ENCODE measurements at places on chromosomes 11 and 22. TPM values are rescaled to one million over a fixed set of nuclear protein-coding genes. Genes with fewer than 3 reads are reported as not detected.

The LRRC56 gene
- 3.4 TPM for polyA plus RNA-seq

The OMP gene
- polyA plus RNA-seq: not detected

The PTPRCAP gene
- polyA plus RNA-seq: 2.5 TPM

The GLYATL2 gene
- polyA plus RNA-seq: not detected

The TEX54 gene
- polyA plus RNA-seq: 3.0 TPM

The RIMBP3B gene
- polyA plus RNA-seq: 0.34 TPM

The POU2AF3 gene
- polyA plus RNA-seq: 0.83 TPM

The TEX12 gene
- not detected for polyA plus RNA-seq

The RIBC2 gene
- 0.35 TPM for polyA plus RNA-seq

The POU2AF2 gene
- polyA plus RNA-seq: not detected

The CYB5R2 gene
- 4.5 TPM for polyA plus RNA-seq

The RAG1 gene
- 1.3 TPM for polyA plus RNA-seq

The SAA4 gene
- polyA plus RNA-seq: 0.20 TPM

The APOC3 gene
- 2.6 TPM for polyA plus RNA-seq

The SAA1 gene
- polyA plus RNA-seq: 0.31 TPM

The KDM4E gene
- not detected for polyA plus RNA-seq

The ART1 gene
- not detected for polyA plus RNA-seq

The GNB1L gene
- polyA plus RNA-seq: 3.5 TPM

The OR51E2 gene
- polyA plus RNA-seq: not detected

The MRGPRE gene
- not detected for polyA plus RNA-seq

The HIKESHI gene
- 98.4 TPM for polyA plus RNA-seq

The SYVN1 gene
- 16.2 TPM for polyA plus RNA-seq

The GGTLC3 gene
- 2.2 TPM for polyA plus RNA-seq

The FAM111B gene
- polyA plus RNA-seq: 3.5 TPM

The BIK gene
- 65.4 TPM for polyA plus RNA-seq

The PANX3 gene
- polyA plus RNA-seq: not detected

The MRGPRX4 gene
- not detected for polyA plus RNA-seq

The MEI1 gene
- polyA plus RNA-seq: 3.3 TPM

The OR10D3 gene
- not detected for polyA plus RNA-seq

The OTUB1 gene
- 269 TPM for polyA plus RNA-seq

The PIH1D2 gene
- 5.9 TPM for polyA plus RNA-seq

The NAT10 gene
- polyA plus RNA-seq: 19.4 TPM

The PAMR1 gene
- polyA plus RNA-seq: 0.15 TPM

The PKP3 gene
- 0.57 TPM for polyA plus RNA-seq

The OR52H1 gene
- 0.43 TPM for polyA plus RNA-seq

The CARD18 gene
- polyA plus RNA-seq: 0.50 TPM

The BCO2 gene
- 81.1 TPM for polyA plus RNA-seq

The SLN gene
- polyA plus RNA-seq: 3.1 TPM

The NECTIN1 gene
- 3.7 TPM for polyA plus RNA-seq

The ANO9 gene
- polyA plus RNA-seq: 0.23 TPM

All from cardiac muscle cell (in vitro differentiated cells and primary cell).